NCI-H1092 (cell line): ENCODE measurements at places on chromosomes 7 and 10.

GRCh38 chr7:144529269-144529926 is 125.9 kb upstream of the NOBOX start:
- no peak for DNase-seq

- DNase-seq: no peak
Measured at GRCh38 chr10:129605986-129606518, 139.0 kb downstream of the MGMT start.

GRCh38 chr7:76122516-76123239 is 74.8 kb downstream of the MDH2 start:
- DNase-seq: no peak

GRCh38 chr10:100333661-100334440 is 3.8 kb upstream of the PKD2L1 start:
- no peak for DNase-seq

- no peak for DNase-seq
Measured at GRCh38 chr7:4549681-4550080, 132.4 kb upstream of the FOXK1 start.

- no peak for DNase-seq
Measured at GRCh38 chr10:30463944-30464451, 30.0 kb downstream of the MAP3K8 start.

DNA sequence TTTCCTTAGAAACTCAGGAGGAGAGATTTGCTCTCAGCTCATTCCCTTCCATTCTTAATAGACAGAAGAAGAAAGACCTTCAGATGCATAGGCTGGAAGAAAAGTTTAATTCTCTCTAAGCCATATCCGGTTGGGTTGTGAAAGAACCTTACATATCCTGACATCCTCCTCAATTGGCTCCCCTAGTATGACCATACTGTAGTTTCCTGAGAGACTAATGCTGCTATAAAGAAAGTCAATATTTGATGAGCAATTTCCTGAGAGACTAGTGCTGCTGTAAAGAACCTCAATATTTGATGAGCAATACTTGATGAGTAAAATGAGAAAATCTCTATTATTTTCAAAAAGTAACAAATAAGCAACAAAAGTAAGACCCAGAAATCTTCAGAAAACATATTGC is 888.5 kb upstream of the SORCS1 start:
- no peak for DNase-seq

GRCh38 chr7:72292794-72293193 is 119.3 kb downstream of the CALN1 start:
- no peak for DNase-seq

DNA sequence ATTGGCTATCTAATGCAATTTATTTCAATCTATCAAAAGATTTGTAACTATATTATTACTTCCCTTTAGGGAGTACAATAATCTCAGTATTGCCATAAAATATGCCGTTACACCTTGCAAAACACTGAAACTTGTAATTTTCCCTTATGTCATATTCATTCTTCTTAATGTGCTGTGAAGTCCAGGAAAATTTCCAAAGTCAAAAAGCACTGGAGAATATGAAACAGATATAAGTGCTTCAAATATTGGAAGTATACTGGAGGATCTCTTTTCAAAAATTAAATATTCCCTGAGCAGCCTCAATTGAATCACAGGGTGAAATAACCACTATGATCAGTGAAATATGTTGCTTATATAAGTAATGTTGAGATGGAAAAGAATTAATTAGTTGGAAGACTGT is 356.0 kb downstream of the PPP1R3A start:
- no peak for DNase-seq

DNA sequence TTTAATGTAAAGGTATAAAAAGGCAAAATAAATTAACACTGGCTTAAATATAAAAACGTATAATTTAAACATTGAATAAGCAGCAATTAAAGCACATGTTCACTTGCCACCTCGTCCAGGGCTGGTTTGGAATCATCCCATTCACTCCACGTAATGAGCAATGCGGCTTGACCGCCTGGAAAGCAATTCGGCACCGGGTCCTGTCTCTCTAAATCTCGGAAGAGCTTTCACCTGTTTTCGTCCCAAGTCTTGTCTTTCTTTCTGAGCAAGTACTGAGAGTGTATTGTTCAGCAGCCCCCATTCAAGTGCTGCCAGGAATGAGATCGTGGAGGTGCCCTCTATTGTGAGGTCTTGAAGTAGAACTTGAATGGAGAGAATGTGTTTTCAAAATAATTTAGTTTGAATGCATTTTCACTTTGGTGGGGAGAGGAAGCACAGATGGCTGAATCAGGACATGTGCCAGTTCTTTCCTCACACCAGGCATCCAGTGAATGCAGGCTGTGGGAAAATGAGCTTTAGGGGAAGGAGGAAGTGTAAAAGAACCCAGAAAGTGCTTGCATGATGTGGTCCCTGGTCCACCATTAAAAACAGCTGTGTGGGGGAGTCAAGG is 515.2 kb downstream of the REEP3 start:
- DNase-seq: no peak

GRCh38 chr10:75542084-75542483 is 110.7 kb downstream of the LRMDA start:
- no peak for DNase-seq

DNA sequence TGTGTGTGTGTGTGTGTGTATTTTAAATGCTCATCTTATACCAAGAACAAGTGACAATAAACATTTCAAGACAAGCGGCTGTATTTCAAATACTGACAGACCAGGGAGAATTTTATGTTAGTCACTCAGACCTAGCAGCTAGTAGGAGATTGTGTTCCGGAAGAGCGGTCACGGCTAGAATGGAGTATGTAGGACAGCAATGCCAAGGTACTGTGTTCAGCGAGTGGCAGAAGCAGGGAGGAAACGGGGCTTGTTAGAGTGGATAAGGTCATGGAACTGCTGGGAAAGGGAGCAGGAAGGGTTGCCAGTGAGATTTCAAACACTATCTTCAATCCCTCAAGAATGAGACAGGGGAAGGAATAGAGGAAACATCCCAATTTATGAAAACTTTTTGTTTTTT is 260.5 kb upstream of the PITRM1 start:
- DNase-seq: no peak

- DNase-seq: no peak
Measured at GRCh38 chr10:6204063-6204340, 1.3 kb downstream of the PFKFB3 start.

DNA sequence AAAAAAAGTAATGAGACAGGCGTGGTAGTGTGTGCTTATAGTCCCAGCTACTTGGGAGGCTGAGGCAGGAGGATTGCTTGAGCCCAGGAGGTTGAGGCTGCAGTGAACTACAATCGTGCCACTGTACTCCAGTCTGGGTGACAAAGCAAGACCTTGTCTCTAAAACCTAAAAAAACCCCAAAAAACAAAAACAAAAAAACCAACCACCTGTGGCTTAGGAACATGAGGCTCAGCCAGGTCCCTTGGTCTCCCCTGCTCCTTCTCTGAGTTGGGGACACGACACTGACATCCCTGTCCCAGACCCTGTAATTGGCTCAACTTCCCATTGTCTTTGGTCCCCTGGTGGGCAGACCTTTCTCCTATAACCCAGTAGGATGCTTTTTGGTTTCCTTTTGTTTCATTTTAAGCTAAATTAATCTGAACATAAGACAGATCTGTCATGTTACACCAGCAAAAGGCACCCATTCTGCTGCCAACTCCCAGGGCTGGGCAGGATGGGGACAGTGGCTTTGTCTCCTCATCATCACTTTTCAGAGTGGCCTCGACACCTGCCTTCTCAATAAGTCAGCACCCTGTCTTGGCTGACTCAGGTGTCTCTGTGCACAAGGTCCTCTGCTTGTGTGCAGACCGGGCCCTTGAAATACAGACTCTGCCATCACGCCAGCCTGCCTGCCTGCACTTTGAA is 74.4 kb downstream of the MYL10 start:
- no peak for DNase-seq

- no peak for DNase-seq
Measured at GRCh38 chr10:118173296-118173695, 126.6 kb upstream of the RAB11FIP2 start.

DNA sequence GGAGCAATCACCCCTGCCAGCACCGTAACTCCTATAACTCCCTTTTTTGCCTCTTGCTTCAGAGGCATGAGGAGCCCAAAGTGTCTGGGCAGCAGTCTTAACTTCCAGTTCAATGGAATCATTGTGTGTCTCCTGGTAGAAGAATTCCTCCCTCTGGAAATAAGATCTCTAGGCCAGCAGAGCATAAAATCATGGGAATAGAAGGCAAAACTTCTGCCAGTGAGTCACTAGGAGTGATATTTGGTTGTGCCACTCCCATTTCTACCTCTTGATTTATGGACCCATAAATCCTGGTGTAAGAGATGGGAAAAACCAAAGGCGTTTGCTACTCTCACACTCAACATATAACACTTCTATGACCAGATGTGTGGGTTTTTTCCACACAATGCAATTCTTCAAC is 104.9 kb upstream of the FAM180A start:
- DNase-seq: no peak

- DNase-seq: no peak
Measured at GRCh38 chr7:46357290-46357689, 436.2 kb upstream of the IGFBP3 start.

DNA sequence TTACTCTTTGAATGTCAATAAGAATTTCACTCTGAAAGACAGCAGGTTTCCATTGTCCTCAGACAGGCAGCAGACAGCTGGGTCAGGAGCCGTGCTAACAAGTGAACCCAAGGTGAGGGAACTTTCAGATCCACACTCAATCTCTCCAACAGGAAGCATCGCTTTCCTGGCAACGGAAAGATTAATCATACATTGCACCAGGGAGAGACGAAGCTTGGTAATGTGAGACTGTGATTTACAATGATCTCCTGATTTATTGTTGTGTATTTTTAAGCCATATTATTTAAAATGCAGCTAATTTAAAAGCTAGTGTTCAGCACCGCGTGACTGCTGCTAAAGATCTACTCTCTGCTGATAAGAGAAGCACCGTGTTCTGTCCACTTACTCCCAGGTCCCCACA is 17.5 kb upstream of the NOM1 start:
- no peak for DNase-seq

DNA sequence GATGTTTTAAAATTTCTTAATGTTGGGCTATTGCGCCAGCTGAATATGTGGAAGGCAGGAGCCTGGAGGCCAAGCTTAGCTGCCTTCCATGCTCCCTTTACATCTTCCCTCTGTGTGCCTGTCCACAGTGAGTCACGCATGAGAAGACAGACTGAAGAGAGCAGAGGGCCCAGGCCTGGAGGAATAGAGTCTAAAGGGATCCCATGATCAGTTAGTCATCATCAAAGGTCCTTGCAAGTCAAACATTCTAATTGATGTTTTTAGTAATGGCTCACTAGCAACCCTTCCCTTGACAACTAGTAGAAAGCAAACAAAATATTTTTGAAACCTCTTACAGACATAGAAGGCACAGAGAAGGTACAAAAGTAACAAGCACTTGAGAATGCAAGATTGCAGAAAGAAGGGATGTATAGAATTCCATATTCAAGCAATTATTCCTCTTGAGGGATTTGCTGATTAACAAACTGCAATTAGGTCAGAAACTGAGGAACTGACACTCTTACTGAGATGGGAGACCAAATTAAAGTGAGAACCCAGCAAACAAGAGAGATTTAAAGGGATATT is 30.7 kb upstream of the APBB1IP start:
- no peak for DNase-seq

GRCh38 chr7:102395592-102395872 is 631 bp upstream of the PRKRIP1 start:
- DNase-seq: no peak

- DNase-seq: no peak
Measured at GRCh38 chr7:30846378-30846777, 65.3 kb upstream of the AQP1 start.

- no peak for DNase-seq
Measured at GRCh38 chr7:44793919-44794318, 2.6 kb upstream of the PPIA start.

DNA sequence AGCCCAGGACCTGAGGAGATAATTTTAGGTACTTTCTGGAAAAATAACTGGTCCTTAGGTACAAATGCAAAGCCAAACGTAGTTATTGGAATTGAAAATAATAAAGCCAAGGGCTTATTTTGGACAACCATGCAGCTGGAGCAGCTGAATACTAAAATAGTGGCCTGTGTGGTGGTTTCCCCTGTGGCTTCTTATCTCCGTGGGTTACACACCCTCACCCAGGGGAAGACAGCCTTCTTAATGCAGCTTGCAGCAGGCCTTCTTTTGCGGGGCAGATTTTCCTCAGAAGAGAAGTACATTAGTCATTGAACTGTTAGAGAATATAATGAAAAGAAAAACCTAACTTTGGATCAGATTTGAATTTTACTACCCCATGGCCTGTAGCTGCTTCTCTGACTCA is 133.5 kb downstream of the ST7 start:
- DNase-seq: no peak

GRCh38 chr10:114376523-114376922 is 27.8 kb downstream of the AFAP1L2 start:
- DNase-seq: no peak

GRCh38 chr10:120286280-120286679 is 170.7 kb upstream of the PLPP4 start:
- no peak for DNase-seq

- DNase-seq: no peak
Measured at GRCh38 chr10:13734151-13734550, 147.4 kb downstream of the PRPF18 start.

GRCh38 chr10:125201791-125202622 is 41.6 kb upstream of the CTBP2 start:
- DNase-seq: no peak

GRCh38 chr7:12239806-12240205 is 28.7 kb downstream of the TMEM106B start:
- no peak for DNase-seq

DNA sequence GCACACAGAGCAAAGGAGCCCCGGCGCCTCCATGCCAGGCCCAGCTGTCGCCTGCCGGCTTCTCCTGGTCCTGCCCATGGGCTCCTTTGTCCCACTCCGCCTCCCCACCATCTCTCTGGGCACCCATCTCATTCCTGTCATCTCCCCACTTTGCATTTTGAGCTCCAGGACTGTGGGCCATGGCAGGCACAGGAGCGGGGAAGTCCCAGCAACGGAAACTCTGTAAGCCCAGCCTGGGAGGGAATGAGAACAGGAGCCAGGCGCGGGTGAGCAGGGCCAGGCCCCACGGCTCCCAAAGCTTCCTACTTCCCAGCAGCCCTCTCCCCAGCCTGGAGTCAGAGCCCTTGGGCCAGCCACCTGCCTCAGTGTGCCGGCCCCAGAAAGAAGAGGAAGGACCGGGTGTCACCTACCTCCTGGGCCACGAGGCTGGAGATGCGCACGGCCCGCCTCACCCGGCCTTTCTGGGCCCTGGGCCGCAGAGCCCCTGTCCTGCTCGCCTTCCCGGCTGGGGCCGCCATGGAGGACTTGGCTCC is 23.1 kb downstream of the KCNH2 start:
- no peak for DNase-seq

- DNase-seq: peak; percentile 79
Measured at GRCh38 chr7:13990319-13990983, 985 bp upstream of the ETV1 start.

- DNase-seq: no peak
Measured at GRCh38 chr10:132518572-132519381, 18.8 kb upstream of the INPP5A start.

- DNase-seq: no peak
Measured at GRCh38 chr7:43480581-43480980, 102.3 kb upstream of the STK17A start.
